ENCODE measurements at places on chromosomes 6 and 20. TPM values are rescaled to one million over a fixed set of nuclear protein-coding genes. Genes with fewer than 3 reads are reported as not detected.

Gene TUBB2A
- 44.8 TPM for total RNA-seq

Gene TBX18
- 31.5 TPM for total RNA-seq

Gene DLL1
- 1.7 TPM for total RNA-seq

Gene GMEB2
- total RNA-seq, result 7.0 TPM

Gene SYNDIG1
- total RNA-seq, result 0.30 TPM

Gene SMPDL3A
- 5.0 TPM for total RNA-seq

Gene GHRH
- not detected for total RNA-seq

Gene MOG
- total RNA-seq, result not detected

Gene TRIM40
- total RNA-seq, result not detected

Gene TOX2
- total RNA-seq, result 1.7 TPM

Gene SLC22A1
- total RNA-seq, result under 0.01 TPM

Gene RNF39
- total RNA-seq, result not detected

Gene ZBTB12
- 2.6 TPM for total RNA-seq

Gene PKHD1
- total RNA-seq, result not detected

Gene TREML1
- not detected for total RNA-seq

Gene HLA-DQA1
- total RNA-seq, result not detected

Gene FAM184A
- total RNA-seq, result under 0.01 TPM

Gene CCND3
- 55.0 TPM for total RNA-seq

Gene DEFB132
- total RNA-seq, result not detected

Gene ENTPD6
- total RNA-seq, result 45.5 TPM

Gene PCK1
- not detected for total RNA-seq

Gene EBF4
- 1.9 TPM for total RNA-seq

Gene FAM162B
- total RNA-seq, result 0.30 TPM

Gene SLPI
- total RNA-seq, result not detected

Gene DDO
- 1.1 TPM for total RNA-seq

Gene KIFC1
- total RNA-seq, result 30.2 TPM

Gene NEURL2
- 2.6 TPM for total RNA-seq

Data from epithelial cell of umbilical artery (primary cell).